ELR (cell line): ENCODE measurements at places on chromosomes 1 and 21.

DNA sequence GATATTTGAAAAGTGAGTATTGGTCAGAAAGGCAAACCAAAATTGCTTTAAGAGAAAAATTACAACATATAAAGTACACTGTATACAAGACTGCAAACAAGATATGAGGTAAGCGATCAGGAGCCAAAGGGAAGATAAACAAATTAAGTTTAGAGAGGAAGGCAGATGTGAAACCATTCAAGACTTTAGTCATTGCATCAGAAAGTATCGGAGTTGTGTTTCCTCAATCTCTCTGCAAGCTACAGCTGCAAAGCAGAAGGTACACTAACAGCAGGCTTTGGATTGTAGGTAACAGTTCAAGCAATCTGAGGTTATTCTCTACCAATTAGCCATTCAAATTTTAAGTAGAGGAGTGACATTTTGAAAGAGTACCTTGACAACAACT lies 21.3 kb upstream of the TLCD4 start:
- no peak for DNase-seq

DNA sequence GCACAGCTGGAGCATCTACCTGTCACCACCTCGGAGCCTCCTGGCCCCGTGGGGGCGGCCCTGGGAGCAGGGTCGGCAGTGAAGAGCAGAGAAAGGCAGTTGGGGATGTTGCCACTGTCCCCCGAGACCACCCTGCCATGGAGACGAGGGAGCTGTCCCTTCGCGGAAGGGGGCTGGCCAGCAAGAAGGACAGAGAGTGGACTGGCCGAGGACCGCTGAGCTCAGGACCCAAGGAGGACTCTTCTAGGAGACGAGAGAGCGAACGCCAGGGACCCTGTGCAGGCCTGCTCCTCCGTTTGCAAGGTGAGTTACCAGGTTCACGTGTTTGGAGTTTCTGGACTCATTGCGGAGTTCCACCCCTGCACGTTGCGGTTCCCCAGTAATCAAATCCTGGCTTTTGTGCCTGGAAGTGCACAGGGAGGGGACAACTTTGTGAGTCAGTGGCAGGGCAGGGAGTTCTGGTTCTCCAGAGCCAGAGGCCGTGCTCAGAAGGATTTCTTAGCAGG lies 5.6 kb upstream of the POFUT2 start:
- DNase-seq = peak; percentile 46

DNA sequence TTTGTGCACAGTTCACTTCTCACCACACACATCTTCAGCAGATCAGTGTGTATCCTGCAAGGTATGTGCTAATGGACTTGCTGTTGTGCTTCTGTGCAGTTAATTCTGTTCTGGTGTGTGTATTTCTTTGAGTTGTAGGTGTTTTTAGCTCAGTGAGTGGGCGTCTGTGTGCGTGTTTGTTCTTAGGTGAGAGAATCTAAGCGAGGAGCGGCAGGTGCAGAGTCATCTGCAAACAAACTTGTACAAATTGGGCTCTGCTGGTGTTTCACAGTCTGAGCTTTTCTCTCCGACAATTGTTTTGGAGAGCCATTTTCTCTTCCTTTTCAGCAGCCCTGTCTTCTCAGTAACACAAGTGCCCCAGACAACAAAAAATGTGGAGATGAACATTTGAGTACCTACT lies 43.6 kb downstream of the ACP6 start:
- DNase-seq = no peak

GRCh38 chr1:933603-933940 lies 9.8 kb downstream of the SAMD11 start:
- DNase-seq = no peak

DNA sequence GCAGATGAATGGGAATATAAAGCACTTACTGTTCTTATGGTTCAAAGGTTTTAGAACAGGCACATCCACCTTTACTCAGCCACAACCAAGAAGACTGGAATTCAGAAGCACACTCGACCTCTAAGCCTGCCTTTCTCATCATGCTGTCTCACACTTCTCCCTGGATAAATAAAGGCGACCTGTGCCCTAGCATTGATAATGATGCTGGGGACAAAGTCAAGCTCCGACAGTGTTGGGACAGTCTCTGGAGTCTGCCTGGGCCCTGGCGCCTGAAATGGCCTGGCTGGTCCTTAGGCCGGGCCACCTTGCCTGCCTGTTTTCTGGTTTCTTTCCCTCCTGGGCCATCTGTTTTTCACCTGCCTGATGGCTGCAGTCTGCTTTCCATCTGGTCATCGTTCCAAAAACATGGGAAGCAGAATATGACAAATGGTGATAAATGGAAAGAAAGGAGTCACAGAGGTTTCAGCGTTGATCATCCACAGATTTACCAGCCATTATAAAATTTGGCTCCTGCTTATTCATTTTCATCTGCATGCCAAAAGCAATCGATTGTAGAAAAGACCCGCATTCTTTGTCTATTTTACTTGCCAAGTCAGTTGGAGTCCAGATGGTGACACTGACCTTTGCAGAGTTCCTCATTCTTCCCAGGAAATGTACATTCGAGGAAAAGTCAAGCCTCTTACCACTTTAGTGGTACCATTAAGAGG lies 91.2 kb upstream of the KCNJ15 start:
- DNase-seq = no peak

DNA sequence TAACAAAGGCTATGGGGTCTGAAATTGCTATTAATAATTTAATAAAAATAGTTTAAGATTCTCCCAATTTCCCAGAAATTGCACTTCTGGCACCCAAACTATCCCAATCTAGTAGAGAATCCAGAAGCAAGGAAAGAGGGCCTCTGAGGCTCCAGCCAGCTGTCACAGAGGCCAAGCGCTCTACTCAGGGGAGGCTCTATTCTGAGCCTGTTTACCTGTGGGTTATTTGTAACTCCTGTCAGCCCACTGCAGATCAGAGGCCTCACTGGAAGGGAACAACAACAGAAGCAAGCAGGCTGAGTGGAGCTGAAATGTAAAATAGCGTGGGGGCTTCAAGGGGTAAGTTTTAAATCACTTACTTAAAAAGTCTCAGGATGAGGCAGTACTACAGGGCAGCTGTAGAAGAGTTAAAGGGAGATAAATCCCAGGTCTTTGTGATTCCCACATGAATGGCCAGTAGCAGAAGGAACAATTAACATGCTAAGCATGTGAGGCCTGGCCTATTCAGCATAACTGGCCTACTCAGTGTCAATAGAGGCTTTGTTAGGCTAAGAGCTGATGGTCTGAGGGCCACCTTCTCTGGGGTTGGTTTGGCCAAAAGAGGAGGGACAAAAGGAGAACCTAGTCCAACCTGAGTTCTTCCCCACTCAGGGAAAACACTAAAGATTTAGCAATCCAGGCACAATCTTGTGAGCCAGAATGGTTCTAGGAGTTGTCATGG lies 12.8 kb downstream of the ZNF687 start:
- no peak for DNase-seq

DNA sequence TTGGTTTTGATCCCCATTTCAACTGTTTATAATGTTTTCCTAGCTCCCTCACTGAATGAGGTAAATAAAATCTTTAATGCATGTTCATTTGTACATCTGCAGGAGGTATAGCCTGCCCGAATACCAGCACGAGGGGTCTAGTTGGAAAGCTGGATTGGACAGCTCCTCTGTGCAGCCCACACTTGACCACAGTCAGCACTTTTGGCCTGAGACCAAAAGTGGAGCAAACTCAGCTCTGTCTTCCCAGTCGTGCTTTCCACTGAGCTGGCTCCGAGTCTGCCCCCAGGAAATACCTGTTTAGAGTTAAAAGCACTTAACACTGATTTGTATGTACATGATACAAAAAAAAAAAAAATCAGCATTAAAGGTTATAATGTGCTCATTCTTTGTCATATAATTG lies 224.4 kb downstream of the DSCAM start:
- DNase-seq = no peak

- no peak for DNase-seq
Observed at GRCh38 chr1:233238884-233239431, 56.6 kb downstream of the PCNX2 start.

DNA sequence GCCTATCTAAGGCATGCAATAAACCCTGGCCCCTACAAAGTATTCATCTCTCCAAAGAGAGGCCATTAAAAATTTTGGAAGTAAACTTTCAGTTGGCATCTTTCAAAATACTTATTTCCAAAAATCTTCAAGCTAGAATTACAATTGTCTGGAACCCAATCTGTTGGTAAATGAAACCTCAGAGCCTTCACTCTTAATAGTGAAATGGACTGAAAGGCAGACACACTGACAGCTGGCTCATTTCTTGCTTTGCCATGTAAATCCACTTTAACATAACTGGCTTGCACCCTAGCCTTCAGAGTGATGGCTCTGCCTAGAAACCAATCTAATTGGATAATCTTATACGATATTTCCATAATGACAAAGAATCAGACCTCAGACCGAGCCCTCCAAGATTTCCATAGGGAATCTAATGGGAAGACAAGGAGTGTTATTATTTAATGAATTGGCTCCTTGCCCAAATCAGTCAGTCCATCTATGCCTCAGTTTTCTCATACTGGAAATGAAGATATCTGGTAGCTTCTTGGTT lies 9.2 kb upstream of the PALMD start:
- no peak for DNase-seq

DNA sequence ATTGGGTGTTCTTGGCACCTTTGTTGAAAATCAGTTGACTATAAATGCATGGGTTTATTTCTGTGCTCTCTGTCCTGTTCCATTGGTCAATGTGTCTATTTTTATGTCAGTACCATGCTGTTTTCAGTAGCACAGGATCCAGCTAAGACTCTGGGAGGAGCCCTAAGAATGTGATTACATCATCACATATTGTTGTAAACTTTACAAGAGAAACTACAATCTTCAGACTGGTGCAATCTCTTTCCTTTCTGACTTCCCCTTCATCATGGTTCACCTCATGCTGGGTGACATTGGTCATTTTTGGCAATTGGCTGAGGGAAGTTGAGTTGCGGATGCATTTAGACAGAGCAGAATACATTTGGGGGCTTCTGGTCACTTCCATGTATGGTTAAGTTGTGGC lies 88.4 kb downstream of the C21orf91 start:
- no peak for DNase-seq

DNA sequence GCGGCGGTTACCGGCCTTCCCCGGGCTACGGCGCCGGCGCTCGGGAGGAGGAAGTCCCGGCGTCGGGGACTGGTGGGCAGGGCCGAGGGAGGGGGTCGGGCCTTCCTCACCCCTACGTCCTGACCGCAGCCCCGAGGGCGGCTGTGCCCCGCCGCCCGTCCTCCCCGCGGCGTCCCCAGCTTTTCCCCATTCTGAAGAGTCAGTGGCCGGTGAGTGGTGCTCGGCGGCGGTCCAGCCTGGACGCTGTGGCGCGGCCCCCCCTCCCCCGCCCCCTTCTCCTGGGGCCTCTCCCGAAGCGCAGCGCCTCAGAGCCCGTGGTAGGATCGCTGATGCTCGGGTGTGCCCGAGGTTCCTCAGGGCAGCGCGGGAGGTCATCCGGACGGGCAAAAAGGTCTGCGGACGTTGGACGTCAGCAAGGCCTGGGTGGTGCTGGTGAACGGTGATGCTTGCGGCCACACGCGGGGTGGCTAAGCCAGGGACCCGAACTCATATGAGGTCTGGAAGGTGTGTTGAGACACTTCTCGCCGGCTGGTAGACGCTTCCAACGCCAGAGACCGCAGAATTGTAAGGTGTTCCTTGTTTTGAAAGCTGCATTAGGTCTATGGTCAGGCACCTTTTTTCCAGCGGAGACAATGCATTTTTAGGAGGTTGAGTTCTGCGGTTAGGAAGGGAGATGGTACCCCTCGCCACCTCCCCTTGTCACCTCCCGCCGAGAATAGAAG lies 725 bp downstream of the SLC25A33 start:
- DNase-seq = peak; percentile 74

DNA sequence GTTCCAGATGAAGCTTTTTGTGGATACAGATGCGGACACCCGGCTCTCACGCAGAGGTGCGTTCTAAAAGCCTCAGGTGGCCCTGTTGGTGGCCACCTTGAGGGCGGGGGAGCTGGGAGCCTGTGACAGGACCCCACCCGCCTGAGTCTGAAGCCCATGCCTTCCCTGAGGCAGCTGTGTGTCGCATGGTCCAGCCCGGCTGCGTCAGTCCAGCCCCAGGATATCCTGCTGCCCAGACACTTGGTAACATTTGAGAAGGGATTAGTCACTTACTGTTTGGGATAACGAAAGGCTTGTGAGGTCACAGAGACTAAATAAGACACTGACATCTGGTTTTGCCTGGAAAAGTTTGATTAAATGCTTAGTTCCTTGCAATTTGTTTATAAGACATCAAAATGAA lies 68.9 kb downstream of the UCK2 start:
- DNase-seq = peak; percentile 95

GRCh38 chr1:68188644-68189340 lies 43.5 kb downstream of the WLS start:
- DNase-seq = no peak

GRCh38 chr1:240107058-240107684 lies 15.5 kb downstream of the FMN2 start:
- peak; percentile 86 for DNase-seq

- no peak for DNase-seq
Observed at GRCh38 chr1:68506386-68506785, 9.5 kb upstream of the DEPDC1 start.

DNA sequence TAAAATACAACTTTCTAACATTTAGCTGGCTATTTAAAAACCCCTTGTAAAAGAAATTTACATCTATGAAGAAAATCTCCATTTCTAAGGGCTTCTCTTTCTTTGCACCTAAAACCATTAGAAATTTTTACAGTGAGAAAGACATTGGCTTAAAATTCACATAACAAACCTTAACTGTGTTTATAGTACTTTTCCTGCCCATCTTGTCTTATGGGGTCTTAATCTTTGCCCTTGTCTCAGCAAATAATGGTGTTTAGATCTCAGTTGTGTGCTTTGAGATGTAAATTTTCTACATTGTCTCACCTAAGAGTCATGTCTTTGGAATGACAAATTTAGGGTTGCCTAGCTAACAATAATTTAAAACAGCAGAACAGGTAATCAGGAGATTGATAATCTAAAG lies 71.5 kb downstream of the DDAH1 start:
- no peak for DNase-seq

- peak; percentile 39 for DNase-seq
Observed at GRCh38 chr1:151549199-151549598, 9.1 kb downstream of the TUFT1 start.

- no peak for DNase-seq
Observed at GRCh38 chr1:207495801-207496792, at the start of gene CR1. Gene CR1, plus strand, starts transcription at chr1:207496157. Its CDS starts 111 bp downstream, at chr1:207496268.

DNA sequence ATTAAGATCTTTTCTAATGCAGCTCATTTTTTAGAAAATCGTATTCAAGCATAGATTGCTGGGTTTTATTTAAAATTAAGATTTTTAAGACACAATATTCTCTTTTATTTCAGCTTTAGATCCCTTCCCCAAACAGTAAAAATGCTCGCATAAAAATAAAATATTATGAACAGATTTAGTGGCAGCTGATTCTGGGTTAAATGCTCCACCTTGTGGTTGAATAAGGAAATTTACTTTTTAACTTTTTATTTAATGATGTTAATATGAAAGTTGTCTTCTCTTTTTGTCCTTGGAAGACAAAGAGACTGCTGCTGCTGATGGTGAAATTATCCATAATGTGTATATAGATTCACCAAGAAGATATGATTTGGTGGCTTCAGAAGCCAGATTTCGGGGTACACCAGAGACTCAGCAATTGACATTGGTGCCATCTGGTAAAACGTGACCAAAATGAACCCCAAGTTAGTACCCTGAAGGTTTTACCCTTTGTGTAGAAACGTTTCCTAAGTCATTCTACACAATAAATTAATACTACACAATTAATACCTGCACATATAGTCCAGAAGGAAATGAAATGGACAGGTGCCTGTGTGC lies 128.0 kb downstream of the ADAMTS1 start:
- DNase-seq = peak; percentile 48

GRCh38 chr1:52225174-52225573 lies 83.3 kb downstream of the ZFYVE9 start:
- no peak for DNase-seq
